ENCODE measurements at places on chromosomes 5 and 9.

DNA sequence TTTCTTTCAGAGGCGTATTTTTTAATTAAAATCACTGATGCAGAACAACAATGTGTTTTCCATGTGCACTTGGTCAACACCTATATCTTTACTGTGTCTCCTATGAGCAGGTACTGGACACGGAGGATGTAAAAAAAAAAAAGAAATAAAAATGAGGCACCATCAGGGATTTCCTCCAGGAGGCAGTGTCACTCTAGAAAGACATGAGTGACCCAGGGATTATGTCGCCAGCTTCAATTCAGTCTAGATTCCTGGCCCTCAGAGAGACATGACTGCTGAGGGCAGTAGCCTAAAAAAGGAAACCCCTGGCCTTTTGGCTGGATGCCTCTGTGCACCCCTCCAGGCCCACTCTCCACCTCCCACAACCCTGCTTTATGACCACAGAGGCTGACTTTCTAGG, 18.3 kb upstream of the IL33 start:
- DNase-seq, result no peak

DNA sequence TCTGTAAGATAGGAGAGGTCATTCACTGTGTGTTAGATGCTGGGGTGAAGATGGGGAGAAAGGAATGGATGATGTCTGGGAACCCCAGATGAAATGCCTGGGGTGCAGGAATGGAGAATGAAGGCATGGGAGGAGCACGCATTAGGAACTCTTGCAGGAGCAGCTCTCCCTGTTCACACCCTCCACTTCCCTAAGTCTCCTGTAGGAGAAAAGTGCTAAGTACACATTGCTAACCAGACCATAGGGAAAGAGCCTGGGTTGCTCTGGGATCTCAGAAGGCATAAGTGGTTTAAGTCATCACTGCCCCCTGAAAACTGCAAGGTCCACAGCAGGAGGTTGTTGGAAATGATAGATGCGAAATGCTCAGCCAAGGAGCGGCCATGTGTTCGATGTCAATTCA, 163.1 kb downstream of the SEC61B start:
- DNase-seq, result no peak

- no peak for DNase-seq
Observed at GRCh38 chr9:73243078-73243477, 91.4 kb downstream of the ANXA1 start.

DNA sequence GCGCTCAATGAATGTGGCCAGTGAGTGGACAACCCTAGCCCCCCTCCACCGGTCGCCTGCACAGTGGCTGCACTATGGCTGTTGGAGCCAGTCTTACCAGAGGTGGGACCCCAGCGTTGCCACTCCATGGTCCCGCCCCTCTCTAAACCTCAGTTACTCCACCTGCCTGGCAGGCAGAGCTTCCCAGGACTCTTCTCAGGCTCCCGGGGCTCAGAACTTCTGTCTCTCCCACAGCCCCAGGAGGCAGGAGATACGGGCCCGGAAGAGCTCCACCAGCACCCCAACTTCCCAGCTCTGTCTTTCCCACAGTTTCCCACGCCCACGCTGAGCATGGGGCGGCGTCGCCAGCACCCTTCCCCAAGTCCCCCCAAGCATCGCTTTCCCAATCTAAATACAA, 975 bp downstream of the RASGEF1C start:
- no peak for DNase-seq

DNA sequence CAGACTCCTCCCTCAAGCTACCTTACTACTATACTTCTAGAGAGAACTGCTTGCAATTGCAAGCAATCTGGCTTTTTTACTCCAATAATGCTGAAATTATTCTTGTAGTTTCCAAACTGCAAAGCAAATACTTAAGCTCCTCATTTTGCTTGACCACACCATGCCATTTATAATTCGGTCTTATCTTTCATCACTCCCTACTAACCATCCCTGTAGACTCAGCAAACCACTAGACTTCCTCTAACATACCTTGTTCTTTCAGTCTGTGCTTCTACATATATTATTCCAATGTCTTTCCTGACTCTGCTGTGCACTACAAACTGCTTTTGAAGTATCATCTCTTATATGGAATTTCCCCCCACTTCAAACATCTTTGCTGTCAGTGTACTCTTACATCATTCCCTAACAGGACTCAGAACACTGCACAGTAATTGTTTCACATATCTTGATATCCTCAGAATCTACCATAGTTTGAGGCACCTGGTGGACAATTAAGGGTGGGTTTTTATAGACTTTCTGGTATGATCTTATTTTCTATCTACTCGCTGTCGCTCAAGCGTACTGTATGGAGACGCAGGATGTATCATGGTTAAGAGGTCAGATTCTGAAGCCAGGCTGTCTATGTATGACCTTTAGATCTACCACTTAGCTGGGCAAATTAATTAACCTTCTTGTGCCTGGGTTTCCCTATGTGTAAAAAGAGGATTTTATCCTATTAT, 2.8 kb downstream of the IL6ST start:
- no peak for DNase-seq

DNA sequence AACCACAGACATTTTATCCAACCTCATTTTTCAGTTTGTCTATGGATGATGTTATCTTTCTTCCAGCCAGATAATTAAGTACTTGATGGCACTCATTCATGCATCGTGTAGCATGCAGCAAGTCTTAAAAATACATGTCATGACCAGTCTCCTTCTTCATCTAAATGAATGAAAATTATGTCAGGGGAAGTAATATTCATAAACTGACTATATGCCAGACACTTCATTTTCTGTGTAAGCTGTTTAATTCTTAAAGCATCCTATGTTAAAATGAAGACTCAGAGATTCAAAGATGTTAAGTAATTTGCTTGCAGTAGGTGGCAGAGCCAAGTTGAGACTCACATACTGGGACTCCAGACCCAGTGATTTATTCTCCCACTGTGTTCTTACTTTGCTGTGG, 181.7 kb upstream of the CD180 start:
- no peak for DNase-seq

DNA sequence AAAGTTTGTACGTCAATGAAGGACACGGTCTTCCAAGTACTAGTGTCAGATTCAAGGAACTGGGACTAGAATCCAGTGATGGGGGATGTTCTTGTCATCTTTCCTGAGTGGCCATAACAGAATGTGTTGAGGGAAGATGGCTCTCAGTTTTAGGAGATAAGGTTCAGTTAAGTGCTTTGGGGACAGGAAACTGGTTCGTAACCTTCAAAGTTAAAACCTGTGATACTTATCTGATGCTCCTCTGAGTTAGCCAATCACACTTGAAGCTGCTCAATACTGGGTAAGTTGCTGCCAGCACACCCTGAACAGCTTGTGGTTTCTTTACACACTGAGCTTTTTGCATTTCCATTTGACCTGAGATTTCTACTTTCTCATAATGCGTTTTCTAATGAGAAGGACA, 64.4 kb downstream of the PIK3R1 start:
- DNase-seq, result no peak

- DNase-seq, result no peak
Observed at GRCh38 chr5:85441156-85441555, 1056.5 kb upstream of the EDIL3 start.

GRCh38 chr5:116847960-116848359, 273.3 kb upstream of the SEMA6A start:
- DNase-seq, result no peak

- no peak for DNase-seq
Observed at GRCh38 chr5:172721455-172722326, 49.3 kb downstream of the DUSP1 start.

GRCh38 chr5:17156463-17156862, 61.0 kb upstream of the BASP1 start:
- no peak for DNase-seq

DNA sequence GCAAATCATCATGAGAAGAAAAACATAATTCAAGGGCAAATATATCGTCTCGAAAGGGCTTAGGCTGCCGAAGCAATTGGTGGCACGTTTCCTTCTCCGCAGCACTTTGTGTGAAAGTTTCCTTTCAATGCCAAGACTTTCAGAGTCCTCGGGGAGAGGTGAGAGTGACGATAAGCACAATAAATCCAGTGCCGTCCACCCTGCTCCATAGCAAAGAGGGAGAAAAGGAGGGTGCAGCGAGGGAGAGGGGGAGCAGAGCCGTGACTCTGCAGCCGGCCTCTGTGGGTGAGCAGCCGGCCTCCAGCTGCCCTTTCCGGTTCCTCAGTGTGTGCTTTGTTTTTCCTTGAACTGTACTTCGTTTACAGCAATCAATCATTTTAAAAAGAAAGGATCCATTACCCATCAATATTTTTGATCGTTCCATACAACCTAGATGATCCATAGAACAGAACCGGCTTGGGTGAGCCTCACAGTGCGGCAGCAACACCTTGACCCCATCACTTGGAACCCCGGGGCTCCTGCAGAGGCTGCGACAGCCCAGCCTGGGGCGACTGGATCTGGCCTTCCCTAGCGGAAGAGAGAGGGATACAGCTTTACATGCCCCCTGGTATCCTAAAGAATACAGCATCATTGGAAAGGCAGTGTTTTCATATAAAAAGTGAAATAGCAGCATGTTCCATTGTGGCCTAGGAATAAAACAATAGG, 247.0 kb upstream of the IRX4 start:
- DNase-seq, result no peak

DNA sequence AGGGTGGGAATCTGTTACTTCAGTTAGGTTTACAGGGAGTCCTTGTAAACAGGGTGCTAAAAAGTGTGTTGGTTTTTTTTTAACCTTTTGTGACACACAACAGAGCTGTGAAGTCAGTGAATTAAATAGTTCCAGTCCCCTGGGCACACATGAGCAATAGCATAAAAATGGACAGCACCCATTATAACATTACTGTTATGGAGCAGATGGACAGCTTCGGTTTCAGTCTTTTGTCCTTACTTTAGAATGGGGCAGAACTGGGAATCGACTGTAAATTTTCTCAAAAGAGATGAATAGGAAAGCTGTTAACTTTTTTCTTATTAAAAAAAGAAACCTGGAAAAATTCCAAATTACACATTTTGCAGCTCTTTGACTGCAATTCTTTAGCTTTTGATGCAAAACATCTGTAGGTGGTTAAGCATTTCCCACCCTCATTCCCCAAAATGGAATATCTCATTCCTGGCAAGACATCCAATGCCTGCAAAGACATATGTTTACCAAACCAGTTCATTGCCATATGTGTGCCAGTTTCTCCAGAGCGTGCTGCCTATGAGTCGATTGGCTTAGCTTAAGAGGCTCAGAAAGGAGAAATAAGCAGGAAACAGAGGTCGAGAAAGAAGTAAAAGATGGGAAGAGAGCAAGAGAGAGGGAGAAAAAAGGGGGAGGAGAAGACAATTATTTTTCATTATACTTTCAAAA, 212.3 kb upstream of the TMEM161B start:
- no peak for DNase-seq

- peak; percentile 15 for DNase-seq
Observed at GRCh38 chr5:155564541-155564940, 551.0 kb downstream of the KIF4B start.
